Posterior vena cava (tissue), 2 donors: ENCODE measurements at places on chromosomes 1 and 21. TPM values are rescaled to one million over a fixed set of nuclear protein-coding genes. Genes with fewer than 3 reads are reported as not detected.
A peak's percentile ranks its signal among the peaks of the same experiment; 100 is the strongest.

DNA sequence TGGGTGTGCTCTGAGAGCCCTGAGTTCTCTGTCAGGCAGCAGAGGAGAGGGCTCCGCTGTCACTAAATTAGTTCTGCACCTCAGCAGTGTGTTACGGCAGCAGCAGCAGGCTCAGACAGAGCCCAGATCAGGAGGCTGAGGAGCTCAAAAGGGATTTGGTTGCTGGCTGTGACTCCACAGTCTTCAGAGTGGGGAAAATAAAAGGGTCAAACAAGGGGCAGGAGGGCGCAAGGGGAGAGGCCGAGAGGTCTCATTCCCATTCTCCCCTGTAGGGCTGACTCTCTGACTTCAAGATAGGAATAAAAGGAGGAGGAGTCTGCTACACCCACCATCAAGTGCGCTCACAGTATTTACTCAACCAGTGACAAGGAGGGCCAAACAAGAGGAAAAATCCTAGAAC is 9.2 kb upstream of the SLC45A3 start:
- peak; percentile 26 for DNase-seq

- DNase-seq = no peak
Measured at GRCh38 chr21:32015461-32016139, 142.8 kb downstream of the HUNK start.

The CHIA gene
- total RNA-seq = not detected

The E2F2 gene
- 0.24 TPM for total RNA-seq

DNA sequence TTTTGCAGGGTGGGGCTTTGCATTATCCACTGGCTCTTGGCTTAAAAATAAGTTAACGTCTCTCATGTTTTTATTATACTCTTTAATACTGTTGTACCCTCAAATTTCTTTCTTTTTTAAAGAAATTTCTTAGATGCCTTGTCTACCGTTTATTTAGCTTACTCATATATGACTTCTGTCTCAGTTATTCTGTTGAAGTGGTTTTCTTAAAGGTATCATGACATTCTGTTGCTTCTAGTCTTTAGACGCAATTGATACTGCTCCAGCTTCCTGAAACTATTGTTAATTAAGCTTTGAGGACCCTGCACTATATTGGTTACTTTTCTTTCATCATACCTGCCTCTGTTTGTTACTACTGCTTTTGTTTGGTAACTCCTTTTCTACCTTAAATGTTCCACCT is 11.7 kb downstream of the PKN2 start:
- DNase-seq = no peak

DNA sequence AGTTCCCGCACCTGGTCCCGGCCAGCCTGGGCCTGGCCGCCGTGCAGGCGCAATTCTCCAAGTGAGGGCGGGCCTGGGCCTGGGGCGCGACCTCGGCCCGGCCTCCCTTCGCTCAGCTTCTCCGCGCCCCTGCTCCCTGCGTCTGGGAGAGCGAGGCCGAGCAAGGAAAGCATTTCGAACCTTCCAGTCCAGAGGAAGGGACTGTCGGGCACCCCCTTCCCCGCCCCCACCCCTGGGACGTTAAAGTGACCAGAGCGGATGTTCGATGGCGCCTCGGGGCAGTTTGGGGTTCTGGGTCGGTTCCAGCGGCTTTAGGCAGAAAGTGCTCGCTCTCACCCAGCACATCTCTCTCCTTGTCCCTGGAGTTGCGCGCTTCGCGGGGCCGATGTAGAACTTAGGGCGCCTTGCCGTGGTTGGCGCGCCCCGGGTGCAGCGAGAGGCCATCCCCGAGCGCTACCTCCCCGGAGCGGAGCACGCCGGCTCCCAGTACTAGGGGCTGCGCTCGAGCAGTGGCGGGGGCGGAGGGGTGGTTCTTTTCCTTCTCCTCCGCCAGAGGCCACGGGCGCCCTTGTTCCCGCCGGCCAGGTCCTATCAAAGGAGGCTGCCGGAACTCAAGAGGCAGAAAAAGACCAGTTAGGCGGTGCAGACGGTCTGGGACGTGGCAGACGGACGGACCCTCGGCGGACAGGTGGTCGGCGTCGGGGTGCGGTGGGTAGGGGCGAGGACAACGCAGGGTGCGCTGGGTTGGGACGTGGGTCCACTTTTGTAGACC is 1.2 kb downstream of the OLIG1 start:
- no peak for DNase-seq

- no peak for DNase-seq
Measured at GRCh38 chr1:7885513-7886404, 32.9 kb upstream of the UTS2 start.

DNA sequence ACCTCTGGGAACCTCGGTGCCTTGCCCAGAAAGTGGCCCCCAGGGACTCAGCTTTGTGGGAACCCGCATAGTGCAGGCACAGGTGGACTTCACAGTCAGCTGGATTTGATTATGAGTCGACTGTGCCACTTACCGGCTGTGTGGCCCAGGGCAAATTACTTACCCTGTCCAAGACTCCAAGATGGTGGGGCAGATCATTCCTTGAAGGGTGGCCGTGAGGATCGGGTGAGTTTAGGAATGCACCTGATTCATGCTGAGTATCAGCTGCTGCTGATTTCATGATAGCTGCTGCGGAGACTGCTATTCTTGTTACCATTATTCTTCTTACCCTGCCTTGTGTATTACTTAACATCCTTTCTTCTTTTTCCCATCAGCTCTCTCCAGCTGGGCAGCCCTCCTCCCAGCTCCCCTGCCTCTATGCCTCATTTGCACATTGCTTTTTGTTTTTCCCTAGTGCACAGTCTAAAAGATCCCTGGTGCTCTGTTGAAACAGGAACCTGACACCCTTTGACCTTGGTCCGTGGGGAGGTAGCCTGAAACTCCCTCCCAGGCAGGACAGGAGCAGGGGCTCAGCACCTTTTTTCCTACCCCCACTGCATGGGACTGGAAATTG is 40.5 kb upstream of the FHAD1 start:
- DNase-seq = peak; percentile 52

DNA sequence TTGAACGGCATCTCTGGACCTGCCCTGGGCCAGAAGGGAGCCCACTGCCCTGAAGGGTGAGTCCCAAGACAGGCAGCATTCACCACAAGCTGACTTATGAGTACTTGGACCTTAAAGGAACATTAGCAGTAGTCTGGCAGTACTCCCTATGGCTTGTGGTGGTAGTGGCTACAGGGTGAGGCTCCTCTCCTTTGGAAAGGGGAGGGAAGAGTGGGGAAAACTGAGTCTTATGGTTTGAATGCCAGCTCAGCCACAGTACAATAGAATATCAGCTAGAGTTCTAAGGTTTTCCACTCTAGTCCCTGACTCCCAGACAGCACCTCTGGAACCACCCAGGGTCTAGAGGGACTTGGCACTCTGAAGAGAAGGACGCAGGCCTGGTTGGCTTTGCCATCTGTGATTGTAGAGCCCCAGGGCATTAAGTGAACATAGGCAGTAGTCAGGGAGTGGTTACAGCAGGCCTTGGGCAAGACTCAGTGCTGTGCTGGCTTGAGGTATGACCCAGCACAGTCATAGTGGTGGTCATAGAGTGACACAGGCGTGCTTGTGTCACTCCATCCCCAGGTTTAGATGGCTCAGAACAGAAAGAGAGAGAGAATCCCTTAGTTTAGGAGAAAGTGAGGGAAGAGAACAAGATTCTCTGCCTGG is 31.0 kb downstream of the CD53 start:
- no peak for DNase-seq

The SF3B4 gene
- 37.2 TPM for total RNA-seq

DNA sequence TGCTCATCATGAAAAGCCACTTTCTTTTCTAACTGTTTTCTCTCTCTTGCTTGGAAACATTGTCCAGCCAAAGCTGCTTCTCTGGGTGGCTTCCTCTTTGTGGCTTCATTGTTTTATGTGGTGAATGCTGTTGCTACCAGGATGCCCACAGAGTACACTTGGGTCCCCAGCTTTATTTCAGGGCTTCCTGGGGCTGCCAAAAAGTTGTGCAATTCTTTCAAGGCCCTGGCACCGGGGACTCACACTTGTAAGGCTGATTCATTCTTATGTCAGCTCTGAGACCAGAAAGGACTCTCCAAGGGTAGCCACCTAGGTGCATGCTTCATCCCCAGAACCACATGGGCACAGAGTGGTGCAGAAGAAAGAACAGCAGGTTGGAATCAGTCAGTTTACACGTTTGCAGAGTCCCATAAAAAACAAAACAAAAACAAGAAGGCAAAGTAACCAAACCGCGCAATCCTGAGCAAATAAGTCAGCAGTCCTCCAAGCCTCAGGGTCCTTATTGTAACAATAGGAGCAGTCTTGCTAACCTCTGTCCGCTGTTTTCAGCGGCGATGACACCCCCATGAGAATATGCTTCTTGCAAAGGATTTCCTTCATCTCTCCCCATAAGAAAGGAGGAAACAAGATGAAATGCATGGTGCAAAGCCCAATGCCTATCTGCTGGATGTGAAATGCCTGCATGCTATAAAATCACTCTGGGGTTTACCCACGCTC is 89.9 kb upstream of the SSX2IP start:
- DNase-seq = no peak

DNA sequence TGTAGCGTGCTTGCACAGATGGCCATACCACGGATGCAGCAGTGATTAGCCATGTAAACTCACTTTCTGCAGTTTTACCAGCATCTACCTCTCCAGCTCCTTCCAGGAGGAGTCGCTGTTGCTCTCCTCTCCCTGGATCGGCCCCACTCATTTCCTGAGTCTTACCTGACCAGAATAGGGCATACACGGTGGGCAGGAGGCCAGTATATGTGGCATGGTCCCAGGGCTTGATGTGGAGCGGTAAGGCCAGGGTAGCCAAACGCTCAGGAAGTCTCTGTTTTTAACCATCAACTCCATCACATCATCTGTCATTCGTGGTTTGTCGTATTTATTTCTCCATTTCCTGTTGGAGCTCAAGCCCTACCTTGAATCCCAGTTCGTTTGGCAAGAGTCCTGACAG is 163.4 kb upstream of the USP24 start:
- no peak for DNase-seq

GRCh38 chr1:167599957-167600581 is 30.0 kb upstream of the RCSD1 start:
- DNase-seq = no peak

The ZRANB2 gene
- total RNA-seq = 81.3 TPM

GRCh38 chr1:161350671-161351070 is 17.0 kb downstream of the CFAP126 start:
- no peak for DNase-seq

The CYP2J2 gene
- not detected for total RNA-seq

DNA sequence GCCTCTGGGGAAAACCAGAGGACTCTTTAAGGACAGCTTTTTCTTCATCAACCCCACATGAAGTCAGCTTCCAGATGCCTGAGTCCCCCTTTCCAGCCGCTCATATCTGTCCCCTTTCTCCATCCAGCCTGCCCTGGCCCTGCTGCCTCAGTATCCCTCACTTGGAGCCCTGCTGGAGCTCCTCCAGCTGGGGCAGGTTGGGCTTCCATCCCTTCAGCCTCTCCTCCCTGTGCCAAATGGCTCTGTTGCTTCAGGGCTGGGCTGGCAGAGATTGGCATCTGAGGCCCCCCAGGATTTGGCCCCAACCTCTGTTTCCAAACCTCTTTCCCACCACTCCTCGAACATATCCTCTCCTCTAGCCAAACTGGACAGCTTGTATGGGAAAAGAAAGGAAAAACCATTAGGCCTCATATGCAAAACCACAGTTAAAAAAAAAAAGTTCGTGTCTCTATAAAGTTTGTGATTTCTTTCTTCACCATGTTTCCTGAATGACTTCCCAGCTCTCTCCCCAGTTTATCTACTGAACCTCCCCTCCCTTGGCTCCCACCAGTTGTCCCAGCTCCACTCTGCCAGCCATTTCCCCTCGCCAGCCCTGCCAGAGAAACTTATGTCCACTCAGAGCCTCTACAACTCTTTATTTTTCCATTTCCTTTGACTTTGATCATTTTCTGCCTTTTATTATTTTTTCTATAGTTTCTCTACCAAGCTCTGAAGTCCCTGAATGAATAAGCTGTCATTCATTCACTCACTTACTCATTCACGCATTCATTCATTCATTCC is 217.9 kb downstream of the FOXD2 start:
- DNase-seq = peak; percentile 44

GRCh38 chr1:156659988-156660751 is 17.0 kb downstream of the NES start:
- DNase-seq = peak; percentile 99

The COPA gene
- total RNA-seq = 165 TPM

DNA sequence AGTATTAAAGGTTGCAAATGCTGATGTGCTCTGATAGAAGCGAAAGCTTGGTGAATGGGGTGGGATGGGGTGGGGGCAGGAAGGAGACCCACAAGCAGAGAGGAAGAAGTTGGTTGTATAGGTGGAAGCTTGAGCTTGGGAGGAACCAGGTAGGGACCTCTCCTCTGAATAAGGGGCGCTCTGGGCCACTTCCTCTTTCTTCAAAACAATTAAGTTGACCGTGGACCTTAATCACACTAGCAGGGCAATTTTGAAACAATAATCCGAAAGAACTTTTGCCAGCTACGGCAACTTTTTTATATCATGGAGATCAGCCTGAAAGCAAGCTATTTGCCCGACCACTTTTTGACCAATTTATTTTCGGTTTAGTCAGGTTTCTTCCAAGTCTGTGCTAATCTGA is 1.9 kb upstream of the DYRK1A start:
- DNase-seq = no peak

GRCh38 chr1:112904831-112905261 is 51.1 kb downstream of the SLC16A1 start:
- DNase-seq = no peak

GRCh38 chr1:30492451-30492850 is 230.9 kb downstream of the MATN1 start:
- peak; percentile 70 for DNase-seq

The OR2T8 gene
- total RNA-seq = not detected

- DNase-seq = no peak
Measured at GRCh38 chr1:244280859-244281258, 170.8 kb downstream of the ADSS2 start.

DNA sequence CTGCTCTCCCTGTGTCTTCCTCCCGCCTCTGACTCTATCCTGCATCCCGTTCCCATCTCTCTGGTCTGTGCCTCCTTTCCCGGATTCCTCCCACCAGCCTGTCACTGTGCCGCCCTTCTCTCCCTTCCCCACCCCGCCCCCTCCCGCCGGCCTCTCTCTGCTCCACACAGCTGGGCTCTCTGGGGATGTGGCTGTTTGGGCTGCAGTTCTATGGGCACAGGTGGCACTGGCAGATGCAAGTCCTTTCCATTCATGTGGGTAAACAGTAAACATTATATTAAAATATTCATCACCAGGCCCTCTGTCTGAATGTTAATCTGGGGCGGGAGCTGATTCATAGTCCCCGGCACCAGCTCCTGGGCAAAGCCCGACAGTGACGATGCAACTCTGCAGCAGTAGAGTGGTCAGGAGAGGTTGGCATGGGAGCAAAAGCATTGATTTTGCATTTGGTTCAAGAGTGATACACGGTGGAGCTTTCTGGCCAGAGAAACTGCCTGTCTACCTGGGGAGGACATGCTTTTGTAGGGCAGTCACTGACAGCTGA is 249.3 kb downstream of the TNR start:
- DNase-seq = no peak

The UTS2 gene
- 1.3 TPM for total RNA-seq
